ENCODE measurements at places on chromosomes 16 and 17. TPM values are rescaled to one million over a fixed set of nuclear protein-coding genes. Genes with fewer than 3 reads are reported as not detected.

- H3K36me3 ChIP-seq: no peaks in the 10 kb centered on the region
- H3K27ac ChIP-seq: no peak overlapping the region
- no peaks in the 10 kb centered on the region for H3K27me3 ChIP-seq
- H3K4me1 ChIP-seq: no peaks in the 10 kb centered on the region
- DNase-seq: no peak
Measured at GRCh38 chr16:65388592-65388991, 266.7 kb upstream of the CDH11 start.

GRCh38 chr17:30267625-30268024, 24.1 kb downstream of the BLMH start:
- DNase-seq: no peak
- H3K27me3 ChIP-seq: no peaks in the 10 kb centered on the region
- no peak overlapping the region for H3K4me3 ChIP-seq
- H3K36me3 ChIP-seq: peaks cover 86% of the 10 kb centered on the region
- H3K27ac ChIP-seq: no peak overlapping the region
- peaks cover 23% of the 10 kb centered on the region for H3K4me1 ChIP-seq

DNA sequence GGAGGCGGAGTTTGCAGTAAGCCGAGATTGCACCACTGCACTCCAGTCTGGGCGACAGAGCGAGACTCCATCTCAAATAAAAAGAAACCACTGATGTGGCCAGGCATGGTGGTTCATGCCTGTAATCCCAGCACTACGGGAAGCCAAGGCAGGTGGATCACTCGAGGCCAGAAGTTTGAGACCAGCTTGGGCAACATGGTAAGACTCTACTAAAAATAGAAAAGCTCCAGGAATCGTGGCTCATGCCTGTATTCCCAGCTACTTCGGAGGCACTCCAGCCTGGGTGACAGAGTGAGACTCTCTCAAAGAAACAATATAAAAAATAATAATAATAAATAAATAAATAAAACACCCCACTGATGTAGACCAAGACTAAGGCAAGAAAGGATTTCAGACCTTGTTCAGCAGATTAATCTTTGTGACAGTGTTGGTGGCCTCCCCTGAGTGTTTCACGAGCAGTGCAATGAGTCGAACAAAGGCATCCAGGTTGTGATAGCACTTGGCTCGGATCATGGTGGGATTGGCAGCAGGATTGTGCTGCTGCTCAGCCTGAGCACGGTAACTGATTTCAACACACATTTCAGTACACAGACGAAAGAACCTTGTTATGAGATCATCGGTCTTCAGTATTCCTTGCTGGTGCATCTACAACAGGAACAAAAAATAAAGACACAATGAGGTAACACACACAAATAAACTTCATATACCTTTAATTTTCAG, 18.6 kb downstream of the SETD6 start:
- no peaks in the 10 kb centered on the region for H3K27me3 ChIP-seq
- no peak for DNase-seq
- H3K36me3 ChIP-seq: peaks cover 100% of the 10 kb centered on the region
- H3K27ac ChIP-seq: no peak overlapping the region
- H3K4me1 ChIP-seq: no peaks in the 10 kb centered on the region

DNA sequence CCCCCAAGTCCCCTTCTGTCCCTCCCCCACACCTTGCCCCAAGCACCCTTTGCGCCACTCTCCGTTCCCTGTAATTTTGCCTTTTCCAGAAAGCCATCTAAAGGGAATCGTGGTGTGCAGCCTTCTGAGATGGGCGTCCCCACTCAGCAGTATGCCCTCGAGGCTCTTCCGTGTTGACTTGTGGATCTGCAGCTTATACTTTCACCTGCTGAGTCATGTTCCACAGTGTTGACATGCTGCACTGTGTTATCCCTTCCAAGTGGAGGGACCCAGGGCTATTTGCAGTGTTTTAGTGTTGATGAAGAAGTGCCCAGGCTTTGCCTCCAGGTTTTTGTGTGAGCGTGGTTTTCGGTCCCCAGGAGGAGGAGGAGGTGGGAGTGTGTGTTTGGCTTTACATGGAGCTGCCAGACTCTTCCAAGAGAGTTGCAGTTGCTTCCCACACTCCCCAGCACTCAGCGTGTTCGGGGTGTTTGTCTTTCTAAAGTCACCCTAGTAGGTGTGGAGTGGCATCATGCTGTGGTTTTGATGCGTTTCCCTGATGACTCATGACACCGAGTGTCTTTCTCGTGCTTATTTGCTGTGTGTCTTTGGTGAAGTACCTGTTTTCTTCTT, 32.1 kb upstream of the JPT2 start:
- peaks cover 4% of the 10 kb centered on the region for H3K4me1 ChIP-seq
- no peak overlapping the region for H3K4me3 ChIP-seq
- H3K27ac ChIP-seq: no peak overlapping the region

GRCh38 chr16:30997725-30998711, 12.4 kb downstream of the STX1B start:
- H3K36me3 ChIP-seq: no peaks in the 10 kb centered on the region
- peaks cover 12% of the 10 kb centered on the region for H3K4me1 ChIP-seq

DNA sequence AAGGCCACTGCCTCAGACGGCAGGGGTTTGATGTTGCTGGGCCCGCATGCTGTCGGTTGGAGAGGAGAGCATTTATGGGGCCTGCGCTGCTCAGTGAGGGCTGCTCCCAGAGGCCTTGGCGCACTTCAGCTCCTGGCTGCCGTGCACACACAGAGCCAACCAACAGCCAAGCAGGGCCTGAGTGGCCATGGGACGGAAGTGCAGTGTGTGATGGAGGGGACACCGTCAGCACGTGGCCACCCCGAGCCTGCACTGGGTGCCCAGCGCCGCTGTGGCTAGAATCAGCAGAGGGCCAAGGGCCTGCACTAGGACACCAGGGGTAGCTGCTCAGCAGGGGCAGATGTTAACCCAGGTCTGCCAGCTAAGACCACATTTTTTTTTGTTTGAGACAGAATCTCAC, 21.8 kb downstream of the KLHL36 start:
- H3K36me3 ChIP-seq: peaks cover 19% of the 10 kb centered on the region
- no peaks in the 10 kb centered on the region for H3K27me3 ChIP-seq
- no peaks in the 10 kb centered on the region for H3K4me1 ChIP-seq

DNA sequence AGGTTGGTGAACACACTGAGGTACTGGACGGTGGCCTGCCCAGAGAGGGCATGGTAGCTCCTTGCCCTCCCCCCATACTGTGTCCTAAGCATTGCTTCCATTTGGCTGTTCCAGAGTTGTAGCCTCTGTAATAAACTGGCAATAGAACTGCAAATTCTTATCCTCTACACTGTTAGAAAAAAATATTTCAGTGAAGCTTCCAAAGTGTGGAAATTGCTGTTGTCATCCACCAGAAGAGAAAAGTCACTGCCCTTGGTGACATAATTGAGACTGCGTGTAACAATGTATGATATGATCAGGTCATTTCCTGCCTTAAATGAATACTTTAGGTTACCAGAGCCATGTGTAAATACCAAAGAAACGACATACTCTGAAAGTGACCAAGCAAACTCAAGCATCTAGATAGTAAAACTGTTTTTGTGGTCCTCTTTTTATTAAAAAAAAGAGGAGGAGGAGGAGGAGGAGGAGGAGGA, 65.9 kb downstream of the CEP95 start:
- H3K27me3 ChIP-seq: no peaks in the 10 kb centered on the region
- no peak for DNase-seq
- H3K36me3 ChIP-seq: peaks cover 66% of the 10 kb centered on the region
- H3K4me1 ChIP-seq: peaks cover 14% of the 10 kb centered on the region

DNA sequence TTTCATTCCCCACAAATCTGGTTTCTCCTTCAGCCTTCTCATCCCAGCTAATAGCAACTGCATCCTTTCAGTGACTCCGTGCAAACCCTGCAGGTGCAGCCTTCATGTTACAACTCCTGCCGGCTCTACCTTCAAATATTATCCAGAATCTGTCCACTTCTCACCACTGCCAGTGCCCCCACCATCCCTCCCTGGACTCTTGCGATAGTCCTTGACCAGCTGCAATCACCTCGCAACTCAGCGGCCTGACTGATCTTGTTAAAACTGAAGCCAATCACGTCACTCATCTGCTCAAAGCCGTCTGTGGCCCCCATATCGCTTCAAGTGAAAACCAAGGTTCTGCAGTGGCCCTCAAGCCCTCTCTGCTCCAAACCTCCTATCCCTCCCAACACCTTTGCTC, 42.8 kb upstream of the KIFC3 start:
- no peak overlapping the region for H3K4me3 ChIP-seq
- H3K4me1 ChIP-seq: no peaks in the 10 kb centered on the region
- no peak overlapping the region for H3K27ac ChIP-seq
- no peak for DNase-seq
- no peaks in the 10 kb centered on the region for H3K27me3 ChIP-seq

- H3K4me1 ChIP-seq: no peaks in the 10 kb centered on the region
- no peaks in the 10 kb centered on the region for H3K36me3 ChIP-seq
- H3K27me3 ChIP-seq: no peaks in the 10 kb centered on the region
Measured at GRCh38 chr17:41629826-41630670, 5.7 kb upstream of the KRT17 start.

- peaks cover 62% of the 10 kb centered on the region for H3K27me3 ChIP-seq
- no peaks in the 10 kb centered on the region for H3K36me3 ChIP-seq
- peak; percentile 61 for DNase-seq
- H3K4me3 ChIP-seq: peak overlapping the region; percentile 68
- H3K4me1 ChIP-seq: peaks cover 37% of the 10 kb centered on the region
Measured at GRCh38 chr17:56593086-56593645, 333 bp upstream of the NOG start.

DNA sequence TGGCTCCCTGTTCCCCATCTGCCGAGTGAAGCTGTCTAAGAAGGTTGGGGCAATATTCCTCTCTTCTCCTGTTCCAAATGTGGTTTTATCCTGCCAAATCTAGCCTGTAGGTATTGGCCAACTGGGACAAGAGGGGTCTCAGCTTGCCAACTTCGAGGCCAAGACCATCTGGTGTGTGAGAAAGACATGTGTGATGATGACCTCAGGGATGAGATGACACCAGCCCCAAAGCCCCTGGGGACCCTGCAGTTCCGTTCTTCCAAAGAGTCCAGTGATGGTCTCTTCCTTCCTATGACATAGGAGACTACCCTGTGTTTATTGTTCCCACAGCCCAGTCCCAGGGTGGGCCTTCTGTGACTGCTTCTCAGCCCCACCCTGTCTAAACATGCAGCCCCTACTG, 34.8 kb upstream of the ADAMTS18 start:
- H3K4me3 ChIP-seq: no peak overlapping the region
- H3K27ac ChIP-seq: no peak overlapping the region
- H3K36me3 ChIP-seq: no peaks in the 10 kb centered on the region
- no peak for DNase-seq
- no peaks in the 10 kb centered on the region for H3K4me1 ChIP-seq

KRTAP2-1 gene
- not detected for total RNA-seq

TNFSF13 gene
- 161 TPM for total RNA-seq

ATAD5 gene
- 1.6 TPM for total RNA-seq

NAGS gene
- 6.4 TPM for total RNA-seq

SBK1 gene
- 2.4 TPM for total RNA-seq

BCL6B gene
- total RNA-seq: 13.4 TPM

SLC16A11 gene
- 7.7 TPM for total RNA-seq

RPUSD1 gene
- total RNA-seq: 16.3 TPM

TTYH2 gene
- 7.7 TPM for total RNA-seq

Data from lower lobe of right lung (tissue), 2 donors.